Osteoblast (primary cell): ENCODE measurements at places on chromosomes 11 and 22.

GRCh38 chr11:33258631-33259205 lies 1.5 kb downstream of the HIPK3 start:
- no peak for DNase-seq

DNA sequence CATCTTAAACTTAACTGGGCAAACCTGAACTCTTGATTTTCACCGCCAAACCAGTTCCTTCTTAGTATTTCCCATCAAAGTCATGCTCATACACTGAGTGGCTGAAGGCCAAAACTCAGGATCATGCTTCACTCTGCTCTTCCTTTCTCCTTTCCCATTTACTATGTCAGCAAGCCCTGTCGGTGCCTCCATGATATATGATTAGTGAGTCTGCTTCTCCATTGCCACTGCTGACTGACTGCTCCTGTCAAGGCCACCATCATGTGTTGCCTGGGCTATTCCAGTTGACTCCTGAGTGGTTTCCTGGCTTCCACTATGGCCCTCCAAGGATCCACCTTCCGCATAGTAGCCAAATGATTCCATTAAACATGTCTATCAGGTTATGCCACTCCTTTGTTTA lies 42.8 kb upstream of the AMPD3 start:
- DNase-seq: no peak

- DNase-seq: peak; percentile 86
Observed at GRCh38 chr11:69447786-69448185, 33.7 kb upstream of the LINC01488 start.

- DNase-seq: no peak
Observed at GRCh38 chr11:128830290-128831173, 36.6 kb downstream of the KCNJ1 start.

DNA sequence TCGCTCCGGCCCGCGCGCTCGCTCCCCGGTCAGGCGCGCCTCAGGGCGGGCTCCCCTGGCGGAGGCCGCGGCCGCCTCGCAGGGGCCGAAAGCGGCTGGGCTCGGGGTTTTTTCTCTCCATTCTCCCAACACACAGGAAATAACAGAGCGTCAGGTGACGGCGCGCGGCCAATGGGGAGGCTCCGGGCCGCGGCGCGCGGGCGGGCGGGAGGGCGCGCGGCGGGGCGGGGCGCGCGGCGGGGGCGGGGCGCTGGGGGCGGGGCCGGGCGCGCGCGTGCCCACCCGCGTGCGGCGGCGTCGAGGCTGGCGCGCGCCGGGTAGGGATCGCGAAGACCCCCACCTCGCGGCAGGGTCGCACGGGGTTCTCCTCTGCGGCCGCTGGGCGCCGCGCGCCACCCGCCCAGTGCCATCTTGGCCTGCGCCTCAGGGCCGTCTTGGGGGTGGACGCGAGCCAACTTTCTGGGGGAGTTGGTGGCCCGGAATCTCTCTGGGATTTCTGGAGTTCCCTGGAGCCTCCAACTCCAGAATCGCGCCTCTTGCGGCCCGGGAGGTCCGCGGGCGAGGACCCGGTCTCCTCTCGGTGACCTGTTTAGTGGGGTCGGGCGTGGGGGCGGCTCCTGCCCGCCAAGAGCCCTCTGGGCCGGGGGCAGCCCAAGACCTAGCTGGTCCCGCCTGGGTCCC lies at the start of gene TCF20:
Gene TCF20 (minus strand): TSS at position 144 of the 681 bp plus-strand sequence. CDS start 55,348 bp downstream, outside the sequence.
- peak; percentile 100 for DNase-seq

DNA sequence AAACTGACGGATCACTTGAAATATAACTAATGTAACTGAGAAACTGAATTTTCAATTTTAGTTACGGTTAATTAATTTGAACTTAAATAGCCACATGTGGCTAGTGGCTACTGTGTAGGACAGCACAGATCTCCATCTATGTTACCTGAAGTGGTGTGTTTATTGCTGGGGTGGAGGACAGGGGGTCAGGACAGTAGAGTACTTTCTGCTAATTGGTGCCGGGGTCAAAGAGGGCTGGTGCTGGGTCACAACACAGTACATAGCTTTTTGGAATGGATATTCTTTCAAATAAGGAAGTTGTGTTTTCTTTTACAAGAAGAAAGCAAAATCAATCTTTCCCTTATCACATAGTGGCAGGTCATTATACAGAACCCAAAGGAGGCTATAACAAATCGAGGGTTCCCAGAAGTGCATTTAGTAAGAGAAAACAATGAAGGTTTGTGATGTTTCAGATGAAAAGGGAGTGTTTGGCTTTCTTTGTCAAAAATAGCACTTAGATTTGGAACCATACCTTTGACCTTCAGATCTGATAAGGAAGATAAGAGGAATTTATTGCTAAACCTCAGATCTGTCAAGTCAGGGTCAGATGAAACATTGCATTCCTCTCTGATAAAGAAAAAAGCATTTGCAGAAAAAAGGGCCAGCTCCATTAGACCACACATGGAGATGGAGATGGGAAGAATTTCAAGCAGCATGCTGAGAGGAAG lies 384.5 kb downstream of the AASDHPPT start:
- DNase-seq: no peak

DNA sequence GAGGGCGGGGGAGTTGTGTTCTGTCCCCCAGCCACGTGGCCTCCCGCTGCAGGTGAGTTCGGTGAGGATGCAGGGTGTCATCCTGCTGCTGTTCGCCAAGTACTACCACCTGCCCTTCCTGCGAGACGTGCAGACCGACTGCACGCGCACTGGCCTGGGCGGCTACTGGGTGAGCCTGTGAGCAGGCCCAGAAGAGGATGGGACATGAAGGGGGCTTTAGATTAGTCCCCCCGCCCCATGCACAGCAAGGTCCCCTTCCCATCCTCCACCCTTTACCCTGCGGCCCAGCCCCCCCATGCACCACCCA lies 4.1 kb downstream of the INPP5J start:
- peak; percentile 49 for DNase-seq

- DNase-seq: peak; percentile 85
Observed at GRCh38 chr11:46332568-46333393, 14.5 kb upstream of the DGKZ start.

DNA sequence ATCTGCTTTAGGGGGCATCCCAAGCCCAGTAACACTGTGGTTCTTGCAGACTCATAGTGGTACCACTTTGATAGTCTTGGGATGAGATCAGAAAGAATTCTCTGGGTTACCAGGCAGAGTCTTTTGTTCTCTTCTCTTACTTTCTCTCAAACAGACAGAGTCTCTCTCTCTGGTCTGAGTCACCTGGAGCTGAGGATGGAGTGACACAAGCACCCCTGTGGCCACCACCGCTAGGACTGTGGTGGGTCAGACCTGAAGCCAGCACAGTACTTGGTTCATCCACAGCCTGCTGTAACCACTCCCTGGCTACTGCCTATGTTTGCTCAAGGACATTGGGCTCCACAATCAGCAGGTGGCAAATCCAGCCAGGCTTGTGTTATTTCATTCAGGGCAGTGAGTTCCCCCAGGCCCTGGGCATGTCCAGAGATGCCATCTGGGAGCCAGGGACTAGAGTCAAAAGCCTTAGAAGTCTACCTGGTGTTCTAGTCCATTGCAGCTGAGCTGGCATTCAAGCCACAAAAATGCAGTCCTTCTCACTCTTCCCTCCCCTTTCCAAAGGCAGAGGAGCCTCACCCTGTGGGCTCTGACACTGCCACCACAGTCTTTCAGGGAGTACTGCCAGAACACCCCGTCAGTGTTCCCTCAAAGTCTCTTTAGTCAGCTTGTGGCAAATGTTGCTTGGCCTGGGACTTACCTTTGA lies 29.9 kb downstream of the ENDOD1 start:
- DNase-seq: no peak

DNA sequence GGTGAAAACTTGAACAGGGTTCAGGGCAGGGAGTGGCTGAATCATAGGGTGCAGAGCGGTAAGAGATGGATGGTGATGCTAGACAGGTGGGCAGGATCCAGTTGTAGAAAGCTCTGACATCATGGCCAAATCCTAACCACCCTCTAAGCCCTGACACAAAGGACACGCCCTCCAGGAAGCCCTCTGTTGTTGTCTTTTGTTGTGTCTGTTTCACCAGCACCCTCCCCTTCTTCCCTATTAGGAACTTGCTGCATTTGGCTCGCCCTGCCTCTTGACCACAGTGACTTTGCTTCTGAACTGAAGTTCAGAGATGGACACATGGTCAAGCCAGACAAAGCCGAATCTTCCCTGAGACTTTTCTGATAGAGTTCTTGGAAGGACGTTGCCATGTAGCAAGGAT lies 14.2 kb upstream of the APOL6 start:
- DNase-seq: no peak

- DNase-seq: peak; percentile 95
Observed at GRCh38 chr11:122749005-122749687, 89.2 kb upstream of the CRTAM start.

GRCh38 chr11:94635072-94635471 lies 67.9 kb downstream of the PIWIL4 start:
- no peak for DNase-seq

DNA sequence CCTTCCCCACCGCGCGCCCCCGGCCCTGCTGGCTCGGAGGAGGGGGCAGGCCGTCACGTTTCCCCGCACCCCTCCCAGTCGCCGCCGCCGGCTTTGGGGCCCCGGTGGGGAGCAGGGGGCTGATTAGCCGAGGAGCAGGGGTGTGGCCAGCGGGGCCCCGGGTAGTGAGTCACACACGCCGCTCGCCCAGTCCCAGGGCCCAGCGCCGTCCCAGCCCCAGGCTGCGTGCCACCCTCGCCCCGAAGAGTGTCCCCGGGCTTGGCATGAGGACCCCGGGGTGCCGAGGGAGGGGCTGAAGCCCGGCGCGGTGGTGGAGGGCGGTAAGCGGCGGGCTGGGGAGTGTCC lies 34.4 kb downstream of the PRDM11 start:
- DNase-seq: peak; percentile 99

GRCh38 chr22:32729412-32729811 lies 72.1 kb upstream of the TIMP3 start:
- DNase-seq: no peak

DNA sequence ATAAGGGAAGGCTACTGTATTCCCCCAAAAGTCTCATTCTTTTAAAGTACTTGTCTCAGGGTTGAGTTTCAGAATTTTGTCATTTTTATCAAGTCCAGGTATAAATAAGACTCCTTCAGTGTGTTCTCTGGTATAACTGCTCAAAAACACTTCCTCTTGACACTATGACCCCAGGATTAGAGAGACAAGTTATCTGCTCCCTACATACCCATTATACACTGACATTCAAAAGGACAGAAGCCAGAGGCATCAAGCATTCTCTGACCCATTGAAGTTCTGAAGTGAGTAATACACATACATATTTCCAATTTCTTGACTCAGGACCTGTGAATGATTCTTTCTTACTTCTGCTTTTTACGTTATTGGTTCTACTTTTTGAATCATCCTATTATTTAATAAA lies 447.8 kb upstream of the CNTN5 start:
- no peak for DNase-seq

DNA sequence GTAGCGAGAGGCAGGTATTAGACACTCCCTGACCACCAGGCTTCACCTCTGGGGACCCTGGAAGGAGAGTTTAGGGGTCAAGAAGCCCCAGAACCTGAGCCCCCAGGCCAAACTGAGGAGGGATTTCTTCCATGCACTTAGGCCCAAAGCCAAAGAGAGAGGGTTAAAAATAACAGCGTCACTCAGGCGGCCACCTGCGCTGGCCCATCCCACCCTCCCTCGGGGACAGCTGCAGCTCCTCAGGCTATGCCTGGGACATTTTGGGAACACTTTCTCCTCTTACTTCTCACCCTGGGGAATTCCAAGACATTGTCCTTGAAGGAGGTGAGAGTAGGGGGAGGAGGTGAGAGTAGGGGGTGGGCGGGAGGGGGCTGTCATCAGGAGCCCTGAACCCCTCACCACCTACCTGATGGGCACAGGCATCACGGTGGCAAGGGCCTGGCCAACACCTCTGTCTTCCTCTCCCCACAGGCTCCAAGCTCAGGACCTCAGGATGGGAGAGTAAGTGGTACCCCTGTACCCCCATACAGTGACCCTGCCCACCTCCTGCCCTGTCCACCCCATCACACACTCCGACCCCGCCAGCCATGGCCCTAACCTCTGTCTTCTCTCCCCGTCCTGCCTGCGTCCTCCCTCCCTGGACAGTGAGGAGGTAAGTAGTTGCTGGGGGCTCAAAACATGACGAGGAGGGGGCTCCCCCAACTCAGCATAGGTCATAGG lies 583 bp downstream of the TNNI2 start:
- DNase-seq: no peak

- DNase-seq: no peak
Observed at GRCh38 chr11:103547024-103547423, 437.8 kb downstream of the DYNC2H1 start.

- no peak for DNase-seq
Observed at GRCh38 chr11:36408498-36409136, 101.5 kb downstream of the TRAF6 start.

DNA sequence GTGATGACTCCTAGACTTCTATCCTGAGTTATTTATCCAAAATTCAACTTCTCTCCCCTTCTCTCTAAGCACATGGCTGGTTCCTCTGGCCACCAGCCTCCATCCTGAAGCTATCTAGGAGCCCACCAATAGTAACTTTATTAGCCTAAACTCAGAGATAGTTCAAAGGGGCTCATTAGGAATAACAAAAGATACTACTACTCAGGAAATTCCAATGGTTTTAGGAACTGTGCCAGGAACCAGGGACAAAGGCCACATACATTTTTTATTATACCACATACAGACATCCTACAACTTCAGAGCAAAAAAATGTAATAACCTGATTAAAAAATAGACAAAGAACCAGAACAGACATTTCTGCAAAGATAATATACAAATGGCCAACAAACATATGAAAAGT lies 27.9 kb downstream of the SLC25A17 start:
- no peak for DNase-seq

- no peak for DNase-seq
Observed at GRCh38 chr11:36070213-36070953, 126.5 kb downstream of the LDLRAD3 start.

DNA sequence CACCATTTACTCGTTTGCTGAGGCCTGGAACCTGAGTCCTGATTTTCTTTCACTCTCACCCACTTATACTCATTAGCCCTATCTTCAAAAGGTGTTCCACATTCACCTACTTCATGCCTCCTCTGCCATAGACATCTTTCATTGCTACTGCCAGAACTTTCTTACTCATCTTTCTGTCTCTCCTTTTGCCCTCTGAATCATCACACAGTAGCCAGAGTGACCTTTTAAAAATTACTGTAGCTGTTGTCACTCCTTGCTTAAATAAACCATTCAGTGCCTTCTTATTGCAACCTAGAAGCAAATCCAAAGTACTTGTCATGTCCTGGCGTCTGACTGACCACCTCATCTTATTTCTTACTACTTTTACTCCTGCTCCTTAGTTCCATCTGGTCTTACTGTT lies 38.2 kb downstream of the ATXN10 start:
- no peak for DNase-seq

- DNase-seq: peak; percentile 47
Observed at GRCh38 chr22:11598492-11599440, 3929.2 kb upstream of the OR11H1 start.

- DNase-seq: peak; percentile 92
Observed at GRCh38 chr11:16895306-16895705, 118.9 kb downstream of the PLEKHA7 start.

DNA sequence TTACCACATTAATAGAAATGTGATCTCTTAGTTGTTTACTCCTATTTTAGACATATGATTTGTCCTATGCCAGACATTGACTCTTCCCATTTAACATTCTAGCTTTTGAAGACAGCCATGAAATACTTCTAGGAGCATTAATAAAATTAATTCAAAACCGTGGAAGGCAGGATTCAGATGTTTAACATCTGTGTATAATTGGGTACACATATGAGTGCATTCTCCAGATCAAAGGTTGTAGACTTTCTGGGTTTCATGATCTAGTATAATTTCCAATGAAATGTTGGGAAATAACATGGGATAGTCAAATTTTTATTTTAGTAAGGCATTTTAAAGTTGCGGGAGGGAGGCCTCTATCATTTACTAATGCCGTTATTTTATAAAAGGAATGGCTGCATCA lies 35.2 kb upstream of the CCDC89 start:
- no peak for DNase-seq

- DNase-seq: peak; percentile 37
Observed at GRCh38 chr11:71283971-71284441, 31.6 kb upstream of the SHANK2 start.
